ENCODE measurements at places on chromosomes 13 and 19.

DNA sequence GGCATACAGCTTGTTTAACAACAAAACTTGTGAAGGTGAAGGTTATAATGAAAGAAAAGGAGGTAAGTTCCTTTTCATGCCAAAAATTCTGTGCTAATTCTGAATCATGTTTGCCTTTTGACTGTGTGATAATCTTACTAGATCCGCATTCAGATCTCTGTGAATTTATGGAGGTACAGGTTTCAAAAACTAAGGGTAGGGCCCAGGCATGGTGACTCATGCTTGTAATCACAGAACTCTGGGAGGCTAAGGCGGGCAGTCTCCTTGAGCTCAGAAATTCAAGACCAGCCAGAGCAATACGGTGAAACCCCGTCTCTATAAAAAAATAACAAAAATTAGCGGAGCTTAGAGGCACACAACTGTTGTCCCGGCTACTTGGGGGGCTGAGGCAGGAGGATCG is 45.9 kb downstream of the PCDH9 start:
- DNase-seq: no peak

- no peak for DNase-seq
Measured at GRCh38 chr19:1265615-1266128, 3.5 kb upstream of the CIRBP start.

- DNase-seq: no peak
Measured at GRCh38 chr19:54248016-54248601, 5.5 kb upstream of the LILRA6 start.

- DNase-seq: no peak
Measured at GRCh38 chr19:57351867-57352266, 796 bp downstream of the ZNF304 start.

- DNase-seq: no peak
Measured at GRCh38 chr19:46721269-46722003, 4.5 kb upstream of the PRKD2 start.

DNA sequence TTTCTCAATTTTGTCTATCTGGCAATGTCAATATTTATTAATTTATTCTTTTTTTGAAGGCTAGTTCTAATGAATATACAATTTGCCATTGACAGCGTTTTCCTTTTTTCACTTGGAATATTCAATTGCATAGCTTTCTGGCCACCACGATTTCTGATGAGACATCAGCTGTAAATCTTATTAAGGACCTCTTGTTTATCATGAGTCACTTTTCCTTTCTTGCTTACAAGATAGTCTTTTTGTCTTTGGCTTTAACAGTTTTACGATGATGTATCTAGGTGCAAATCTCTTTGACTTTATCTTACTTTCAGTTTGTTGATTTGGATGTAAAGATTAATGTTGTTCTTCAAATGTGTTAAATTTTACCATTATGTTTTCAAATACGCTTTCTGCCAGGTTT is 991.6 kb upstream of the SLC10A2 start:
- no peak for DNase-seq
